Lung (tissue), 17 donors: ENCODE measurements at places on chromosomes 12 and 14.

DNA sequence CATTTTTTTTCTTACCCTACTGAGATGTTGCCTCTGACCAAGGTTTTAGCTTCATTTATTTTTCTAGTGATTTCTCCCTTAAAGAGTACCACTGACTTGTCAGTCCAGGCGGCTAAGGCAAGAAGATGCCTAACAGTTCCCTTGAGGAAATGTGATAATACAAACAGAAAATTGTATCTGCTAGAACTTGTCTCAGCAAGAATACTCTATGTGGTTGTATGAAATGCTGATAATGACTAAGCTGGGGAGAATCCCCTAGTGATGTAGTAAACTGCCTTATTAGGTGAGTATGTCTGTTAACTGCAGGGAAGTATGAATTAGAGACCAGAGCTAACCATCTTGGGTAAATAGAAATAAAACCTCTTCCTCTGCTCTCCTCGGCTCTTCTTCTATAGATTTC, 6.7 kb downstream of the C12orf54 start:
- no peak for DNase-seq

DNA sequence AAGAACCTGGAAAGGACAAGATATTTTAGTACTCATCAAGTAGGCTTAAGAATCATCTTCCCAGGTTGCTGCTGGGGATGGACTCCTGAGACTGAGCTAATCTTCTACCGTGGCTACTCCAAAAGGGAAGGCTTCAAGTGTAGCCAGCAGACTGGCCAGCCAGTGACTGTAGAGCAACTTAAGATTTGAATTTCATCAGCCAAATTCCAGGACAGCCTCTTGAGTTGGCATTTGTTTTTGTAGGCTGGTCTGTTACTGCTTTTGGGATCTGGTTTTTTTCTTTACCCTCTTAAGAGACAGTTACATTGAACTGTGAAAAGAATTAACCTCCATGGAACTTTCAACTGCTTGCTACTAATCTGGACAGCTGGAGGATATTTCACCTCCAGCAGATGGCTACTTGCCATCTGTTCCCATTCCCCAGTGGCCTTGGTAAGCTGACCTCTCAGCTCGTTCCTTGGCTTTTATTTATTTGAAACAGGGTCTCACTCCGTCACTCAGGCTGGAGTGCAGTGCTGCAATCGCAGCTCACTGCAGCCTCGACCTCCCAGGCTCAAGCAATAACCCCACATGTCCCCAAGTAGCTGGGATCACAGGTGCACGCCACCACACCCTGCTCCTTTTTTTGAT, 20.7 kb downstream of the VTI1B start:
- no peak for DNase-seq

DNA sequence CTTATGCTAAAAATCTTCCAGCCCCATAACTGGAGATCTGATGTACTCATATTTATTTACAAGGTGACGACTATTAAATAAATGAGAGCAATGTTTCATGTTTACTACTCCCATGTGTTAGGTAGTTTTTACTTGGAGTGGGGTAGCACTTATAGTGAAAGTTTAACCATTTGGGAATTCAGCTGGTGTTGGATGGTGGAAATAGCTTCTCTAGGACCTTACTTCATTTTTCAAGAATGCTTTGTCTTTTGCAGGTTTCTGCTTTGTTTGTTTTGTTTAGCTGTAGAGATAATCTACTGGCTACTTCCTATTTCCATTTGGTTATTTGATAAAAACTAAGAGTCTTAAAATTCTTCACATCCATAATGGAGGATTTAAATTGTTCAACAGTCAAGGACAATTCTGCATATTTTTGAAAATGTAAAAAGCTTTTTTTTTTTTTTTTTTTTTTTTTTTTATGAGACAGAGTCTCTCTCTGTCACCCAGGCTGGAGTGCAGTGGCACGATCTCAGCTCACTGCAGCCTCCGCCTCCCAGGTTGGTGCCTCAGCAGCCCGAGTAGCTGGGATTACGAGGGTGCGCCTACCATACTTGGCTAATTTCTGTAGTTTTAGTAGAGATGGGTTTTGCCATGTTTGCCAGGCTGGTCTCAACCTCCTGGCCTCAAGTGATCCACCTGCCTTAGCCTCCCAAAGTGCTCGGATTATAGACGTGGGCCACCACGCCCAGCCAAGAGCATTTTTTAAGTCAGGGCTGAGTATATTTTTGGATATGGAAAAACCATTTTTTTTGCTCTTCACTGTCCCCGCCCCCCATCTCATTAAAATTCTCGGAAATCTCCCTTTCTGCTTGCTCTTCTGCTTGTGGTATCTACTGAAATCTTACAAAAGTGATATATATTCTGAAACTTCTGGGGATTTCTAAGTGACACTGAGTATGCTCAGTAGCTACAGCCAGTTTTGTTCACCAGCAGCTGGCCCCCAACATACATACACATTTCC, 1.4 kb upstream of the ABCD2 start:
- DNase-seq = no peak

- DNase-seq = no peak
Observed at GRCh38 chr14:68788275-68788995, 4.4 kb downstream of the ZFP36L1 start.

GRCh38 chr12:64004641-64005040, 160.1 kb downstream of the SRGAP1 start:
- DNase-seq = no peak

GRCh38 chr14:97298331-97298730, 501.1 kb downstream of the VRK1 start:
- no peak for DNase-seq

- peak; percentile 26 for DNase-seq
Observed at GRCh38 chr12:120199595-120200306, 1.2 kb downstream of the RPLP0 start.

DNA sequence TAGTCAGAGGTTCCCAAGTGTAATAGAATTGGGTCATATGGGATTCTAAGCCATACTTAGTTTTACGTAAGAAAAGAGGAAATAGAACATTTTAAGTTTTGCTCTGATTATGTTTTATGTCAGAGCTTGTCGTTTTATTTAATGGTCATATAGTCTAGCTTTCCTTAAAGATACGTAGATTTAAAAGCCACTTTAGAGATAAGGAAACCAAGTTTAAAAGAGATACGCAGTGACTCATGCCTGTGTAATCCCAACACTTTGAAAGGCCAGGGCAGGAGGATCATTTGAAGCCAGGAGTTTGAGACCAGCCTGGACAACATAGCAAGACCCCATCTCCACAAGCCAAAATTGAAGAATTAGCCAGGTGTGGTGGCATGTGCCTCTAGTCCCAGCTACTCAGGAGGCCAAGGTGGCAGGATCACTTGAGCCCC, 19.5 kb downstream of the MAPK1IP1L start:
- no peak for DNase-seq

DNA sequence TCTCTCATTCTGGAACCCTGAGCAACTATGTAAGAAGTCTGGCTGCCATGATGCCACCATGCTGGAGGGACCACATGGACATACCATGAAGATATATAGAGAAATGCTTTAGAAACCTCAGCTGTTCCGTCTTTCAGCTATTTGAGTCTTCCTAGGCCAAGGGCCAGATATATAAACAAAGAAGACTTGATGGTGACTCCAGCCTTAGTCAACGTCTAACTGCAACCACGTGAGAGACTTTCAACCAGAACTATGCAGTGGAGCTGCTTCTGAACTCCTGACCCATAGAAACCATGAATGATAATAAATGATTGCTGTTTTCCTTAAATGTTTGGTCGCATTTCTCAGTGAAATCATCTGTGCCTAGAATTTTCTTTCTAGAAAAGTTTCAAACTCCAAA, 20.0 kb upstream of the KITLG start:
- DNase-seq = no peak

DNA sequence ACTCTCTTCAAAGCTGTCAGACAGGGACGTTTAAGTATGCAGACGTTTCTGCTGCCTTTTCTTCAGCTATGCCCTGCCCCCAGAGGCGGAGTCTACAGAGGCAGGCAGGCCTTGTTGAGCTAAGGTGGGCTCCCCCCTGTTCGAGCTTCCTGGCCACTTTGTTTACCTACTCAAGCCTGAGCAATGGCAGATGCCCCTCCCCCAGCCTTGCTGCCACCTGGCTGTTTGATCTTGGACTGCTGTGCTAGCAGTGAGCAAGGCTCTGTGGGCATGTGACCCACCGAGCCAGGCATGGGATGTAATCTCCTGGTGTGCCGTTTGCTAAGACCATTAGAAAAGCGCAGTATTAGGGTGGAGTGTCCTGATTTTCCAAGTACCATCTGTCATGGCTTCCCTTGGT, 900.4 kb upstream of the MDGA2 start:
- DNase-seq = no peak

GRCh38 chr12:5276327-5276880, 155.5 kb upstream of the NTF3 start:
- no peak for DNase-seq

DNA sequence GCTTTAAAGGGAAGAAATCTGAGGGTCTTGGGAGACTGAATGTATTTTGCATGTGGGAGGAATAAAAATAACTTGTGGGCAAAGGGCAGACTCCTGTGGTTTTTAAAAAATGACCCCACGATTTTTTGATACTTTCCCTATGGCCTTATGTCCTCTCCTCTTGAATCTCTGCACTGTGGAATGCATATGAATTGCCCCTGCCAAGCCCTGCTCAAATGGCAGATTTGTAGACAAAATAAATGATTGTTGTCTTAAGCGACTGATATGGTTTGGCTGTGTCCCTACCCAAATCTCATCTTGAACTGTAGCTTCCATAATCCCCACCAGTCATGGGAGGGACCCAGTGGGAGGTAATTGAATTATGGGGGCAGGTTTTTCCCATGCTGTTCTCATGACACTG, 223.8 kb downstream of the DACT1 start:
- no peak for DNase-seq

DNA sequence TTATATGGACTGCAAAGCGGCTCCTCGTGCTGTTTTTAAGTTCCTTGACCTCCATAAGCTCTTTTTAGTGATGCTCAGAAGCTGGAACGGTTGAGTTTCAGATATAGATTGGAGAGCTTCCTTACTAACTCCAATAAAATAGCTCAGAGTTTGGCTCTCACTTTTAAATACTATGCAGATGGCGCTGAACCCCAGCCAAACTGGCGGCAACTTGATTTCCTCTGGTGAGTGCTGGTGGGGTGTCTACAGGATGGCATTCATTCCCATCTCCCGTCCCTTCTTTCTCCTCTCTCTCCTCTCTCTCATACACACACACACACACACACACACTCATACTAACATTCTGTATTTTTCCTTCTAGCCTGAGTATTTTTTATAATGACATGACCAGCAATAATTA, 346.3 kb downstream of the ETNK1 start:
- peak; percentile 10 for DNase-seq

DNA sequence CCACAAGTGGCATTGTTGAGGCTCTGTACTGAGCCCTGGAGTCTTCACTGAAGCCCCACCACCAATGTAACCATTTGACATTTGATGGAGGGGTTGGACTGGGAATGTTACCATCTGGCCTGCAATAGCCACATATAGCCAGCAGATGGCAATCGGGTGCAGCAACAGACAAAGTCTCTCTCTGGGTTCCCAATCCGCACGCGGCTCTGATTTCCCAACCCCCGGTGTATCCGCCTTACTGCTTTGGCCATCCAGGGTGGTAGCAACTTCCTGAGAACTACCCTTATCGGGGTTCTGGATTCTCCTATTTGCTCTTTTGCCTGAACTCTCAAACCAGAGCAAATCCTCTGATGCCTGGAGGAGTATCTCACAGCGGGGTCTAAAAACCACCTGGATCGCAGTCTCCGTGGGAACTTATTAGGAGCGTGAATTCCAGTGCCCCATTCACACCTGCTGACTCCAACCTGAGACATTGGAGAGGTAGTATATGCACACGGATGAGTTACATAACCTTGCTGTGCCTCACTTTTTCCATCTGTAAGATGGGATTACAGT, 14.2 kb downstream of the VRTN start:
- DNase-seq = peak; percentile 82

GRCh38 chr12:123808167-123808566, 46.1 kb downstream of the DNAH10 start:
- no peak for DNase-seq

DNA sequence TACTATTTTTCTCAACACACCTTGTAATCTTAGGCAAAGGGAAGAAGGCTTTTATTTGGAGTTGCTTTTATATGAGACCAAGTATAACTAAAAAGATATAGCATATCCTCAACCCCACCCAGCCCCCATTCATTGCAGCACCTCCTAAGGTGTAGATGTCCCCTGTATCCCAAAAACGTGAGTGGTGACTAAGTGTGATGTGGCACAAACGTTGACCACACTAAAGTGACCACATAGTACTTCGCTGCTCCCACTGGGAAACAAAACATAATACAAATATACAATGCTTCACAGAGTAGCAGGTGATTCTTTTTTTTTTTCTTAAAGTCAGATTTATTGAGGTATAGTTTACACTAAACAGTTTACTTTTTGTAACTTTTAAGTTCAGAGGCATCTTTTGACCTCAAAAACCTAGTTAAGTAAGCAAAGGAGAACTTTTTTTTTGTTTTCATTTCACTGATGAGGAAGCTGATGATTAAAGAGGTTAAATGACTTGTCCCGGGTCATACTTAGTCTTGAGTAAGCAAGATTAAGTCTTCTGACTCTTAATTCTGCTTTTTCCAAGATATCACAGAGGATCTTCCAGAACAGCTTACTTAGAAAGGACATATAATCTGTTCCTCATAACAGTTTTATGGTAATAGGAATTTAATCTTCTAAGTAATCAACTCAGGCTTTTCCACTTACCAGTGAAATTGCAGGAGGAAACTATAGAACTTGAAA, 245.2 kb upstream of the PLEKHG7 start:
- no peak for DNase-seq

GRCh38 chr12:68639396-68639767, 28.7 kb downstream of the RAP1B start:
- no peak for DNase-seq

DNA sequence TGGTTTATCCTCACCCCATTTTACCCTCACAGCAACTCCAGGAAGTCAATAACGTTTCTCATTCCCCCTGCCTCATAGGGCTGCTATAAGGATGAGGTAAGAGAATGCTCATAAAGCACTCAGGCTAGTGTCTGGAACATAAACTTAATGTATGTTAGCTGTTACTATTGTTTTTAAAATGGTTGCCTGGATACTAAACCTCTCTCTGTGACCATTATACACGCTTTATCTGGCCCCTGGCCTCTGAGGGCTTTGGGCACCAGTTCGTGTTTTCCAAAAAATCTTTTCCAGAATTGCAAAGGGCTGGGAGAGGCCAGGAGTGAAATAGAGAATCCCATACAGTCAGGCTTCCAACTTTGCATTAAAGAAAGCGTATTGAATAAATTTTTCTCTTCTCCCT, 113.9 kb downstream of the KTN1 start:
- DNase-seq = no peak

GRCh38 chr14:95961481-95961880, 77.7 kb upstream of the C14orf132 start:
- no peak for DNase-seq

DNA sequence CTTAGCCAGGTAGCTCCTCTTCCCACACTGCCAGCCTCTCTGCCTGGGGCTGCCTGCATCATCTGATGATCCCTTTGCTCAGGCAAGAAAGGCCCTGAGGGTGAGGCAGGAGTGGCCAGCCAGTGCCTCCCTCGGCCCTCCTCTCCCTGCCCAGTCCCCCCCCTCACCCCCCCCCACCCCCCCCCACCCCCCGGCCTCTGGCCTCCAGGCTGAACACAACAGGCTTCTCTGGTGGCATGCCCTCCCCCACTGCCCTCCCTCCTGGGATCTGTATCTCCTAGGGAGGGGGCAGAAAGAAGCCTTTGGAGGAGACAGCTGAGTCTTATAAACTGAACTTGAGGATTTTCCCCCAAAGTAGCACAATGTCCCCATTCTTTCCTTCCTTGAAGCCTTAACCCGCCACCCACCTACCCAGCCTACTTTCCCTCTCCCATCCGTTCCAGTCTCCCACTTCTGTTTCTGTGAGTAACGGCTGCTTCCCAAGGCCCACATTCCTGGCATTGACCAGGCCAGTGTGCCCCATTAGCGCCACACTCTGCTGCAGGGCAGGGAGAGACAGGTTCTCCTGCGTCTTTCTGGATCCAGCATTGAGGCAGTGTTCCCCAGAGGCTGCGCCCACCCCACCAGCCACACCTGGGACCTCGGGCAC, 82.1 kb downstream of the B4GALNT3 start:
- DNase-seq = peak; percentile 15
